HFFc6 (cell line): ENCODE measurements at places on chromosomes 1 and 21. TPM values are rescaled to one million over a fixed set of nuclear protein-coding genes. Genes with fewer than 3 reads are reported as not detected.

The CLCN6 gene
- 7.3 and 8.4 TPM in 2 replicates for total RNA-seq

The SPRR5 gene
- not detected in 3 replicates for total RNA-seq

- no peak overlapping the region for H3K4me3 ChIP-seq
- H3K27me3 ChIP-seq: peaks cover 2% of the 10 kb centered on the region
- H3K36me3 ChIP-seq: no peaks in the 10 kb centered on the region; the same call in 1 of the 2 replicates
- DNase-seq: no peak
Measured at GRCh38 chr1:233431753-233432403, 104.4 kb downstream of the MAP3K21 start.

The ANKRD34A gene
- 8.1 to 13.5 TPM (median 12.3 TPM) in 3 replicates for total RNA-seq

- H3K36me3 ChIP-seq: no peaks in the 10 kb centered on the region
- peaks cover 2% of the 10 kb centered on the region for H3K27me3 ChIP-seq
- H3K4me3 ChIP-seq: no peak overlapping the region
- DNase-seq: no peak
- H3K4me1 ChIP-seq: peaks cover 25% of the 10 kb centered on the region
- no peak overlapping the region for H3K27ac ChIP-seq
Measured at GRCh38 chr1:211648980-211649934, 26.2 kb downstream of the NEK2 start.

DNA sequence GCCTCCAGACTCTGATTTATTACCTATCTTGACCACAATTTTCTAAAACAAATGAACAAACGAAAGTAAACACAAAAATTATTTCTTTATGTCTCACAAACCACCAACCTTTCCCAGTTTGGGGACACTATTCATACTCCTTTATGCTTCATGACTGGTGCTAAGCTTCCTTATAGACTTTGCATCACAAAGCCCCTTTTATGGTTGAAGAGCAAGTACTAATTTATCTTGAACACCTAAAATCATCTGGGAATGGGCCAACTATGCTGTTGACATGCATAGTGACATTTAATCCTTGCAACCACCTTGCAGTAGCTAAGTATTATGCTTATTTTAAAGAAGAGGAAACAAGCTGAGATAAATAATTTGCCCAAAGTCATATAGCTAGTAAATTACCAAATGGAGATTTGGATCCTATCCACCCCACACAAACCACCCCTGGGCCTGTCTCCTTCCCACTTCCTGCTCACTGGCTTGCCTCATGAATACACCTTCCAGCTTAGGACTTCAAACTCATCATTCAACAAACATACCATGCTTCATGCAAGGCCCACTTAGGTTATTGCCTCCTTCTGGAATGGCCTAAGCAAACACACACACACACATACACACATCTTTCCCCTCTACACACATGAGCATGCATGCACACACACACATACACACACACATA lies 192.2 kb downstream of the PLPP3 start:
- H3K36me3 ChIP-seq: no peaks in the 10 kb centered on the region; the same call in 1 of the 2 replicates
- no peaks in the 10 kb centered on the region; the same call in 1 of the 2 replicates for H3K27me3 ChIP-seq
